ENCODE measurements at places on chromosomes 2 and 18.

DNA sequence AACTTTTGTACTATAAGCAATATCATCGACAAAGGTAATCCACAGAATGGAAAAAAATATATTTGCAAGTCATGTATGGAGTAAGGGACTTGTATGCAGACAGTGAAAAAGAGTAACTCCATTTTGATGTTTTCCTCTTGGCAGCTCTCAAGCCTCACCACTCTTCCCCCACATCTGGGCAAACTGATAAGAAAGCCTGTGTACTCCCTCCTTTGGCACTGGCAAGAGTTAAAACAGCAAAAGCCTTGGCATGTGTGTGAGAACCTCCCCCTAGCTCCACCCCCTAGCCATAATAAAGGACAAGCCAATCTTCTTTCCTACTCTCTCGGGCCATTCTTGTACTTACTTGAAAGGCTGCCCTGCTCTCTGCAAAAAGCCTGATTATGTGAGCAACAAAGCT is 335.2 kb downstream of the LRATD1 start:
- DNase-seq = no peak

DNA sequence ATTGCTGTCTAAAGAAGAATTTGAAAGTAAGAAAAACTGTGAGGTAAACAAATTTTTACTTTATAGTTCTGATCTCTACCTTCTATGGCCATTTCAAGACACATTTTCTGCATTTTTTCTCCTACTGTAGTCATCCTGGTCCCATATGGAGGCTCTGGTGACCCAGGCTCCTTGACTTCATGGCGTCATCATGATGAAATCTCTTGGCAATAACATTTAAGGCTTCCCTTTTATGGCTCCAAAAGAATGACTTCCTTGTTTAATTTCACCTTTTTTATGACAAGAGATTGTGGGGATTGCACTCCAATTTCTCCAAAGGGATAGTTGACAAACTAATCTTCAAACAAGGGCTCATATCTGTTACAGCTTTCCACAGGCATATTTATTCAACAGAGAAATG is 143.0 kb upstream of the SCN7A start:
- no peak for DNase-seq

DNA sequence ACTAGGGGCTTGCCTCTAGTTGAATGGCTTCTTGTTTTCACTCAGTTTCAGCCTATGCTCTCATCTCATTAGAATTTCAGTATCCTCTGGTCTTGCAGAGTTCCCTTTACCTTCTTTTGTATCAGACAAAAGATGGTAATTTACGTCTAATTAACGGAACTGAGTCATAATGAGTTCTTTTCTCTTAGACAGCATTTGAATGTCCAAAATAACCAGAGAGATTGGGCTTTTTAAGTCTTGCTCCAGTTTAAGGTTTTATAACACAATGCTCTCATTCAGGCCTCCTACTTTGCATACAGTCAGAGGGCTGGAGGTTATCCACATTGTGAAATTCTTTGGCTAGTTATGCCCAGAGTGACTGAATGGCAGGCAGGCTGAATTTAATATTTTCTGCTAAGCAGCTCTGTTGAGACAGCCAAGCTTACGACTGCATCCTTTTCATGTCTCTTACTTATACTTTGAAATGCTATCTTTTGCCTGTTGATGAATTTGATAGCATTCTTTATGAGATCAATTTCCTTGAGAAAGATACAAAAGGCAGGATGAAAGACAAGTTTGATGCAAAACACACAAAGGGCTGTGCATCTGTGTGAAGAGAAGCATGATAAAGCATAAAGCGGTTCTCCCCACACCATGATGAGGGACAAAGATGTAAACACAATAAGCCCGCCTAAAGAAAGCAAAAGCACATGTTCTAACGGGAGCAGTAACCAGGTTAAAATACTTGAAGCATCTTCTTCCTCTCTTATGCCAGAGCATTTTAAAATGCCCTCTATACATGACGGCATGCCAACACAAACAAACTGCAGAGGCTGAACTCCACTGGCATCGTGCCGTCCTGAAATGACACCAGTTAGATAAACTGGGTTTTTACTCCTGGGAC is 90.0 kb downstream of the CDH2 start:
- no peak for DNase-seq

DNA sequence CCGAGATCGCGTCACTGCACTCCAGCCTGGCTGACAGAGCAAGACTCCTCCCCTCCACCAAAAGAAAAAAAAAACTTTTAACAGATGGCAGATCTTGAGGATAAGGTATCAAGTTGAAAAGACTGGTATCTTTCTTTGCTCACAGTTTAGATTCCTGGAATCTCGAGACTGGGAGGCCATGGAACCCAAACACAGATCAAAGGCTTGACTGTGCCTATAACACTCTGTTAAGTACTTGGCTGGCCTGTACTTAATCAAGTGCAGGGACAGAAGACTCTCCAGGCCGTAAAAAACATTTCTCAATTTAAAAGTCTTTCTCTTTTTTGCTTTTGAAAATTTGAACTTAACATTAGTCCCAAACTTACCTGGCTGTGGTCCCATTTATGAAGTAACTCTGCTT is 107.1 kb upstream of the ZNF516 start:
- no peak for DNase-seq

- DNase-seq = no peak
These were observed 13.0 kb downstream of the YPEL5 start for GRCh38 chr2:30159766-30160165.

- DNase-seq = no peak
These were observed 1079.8 kb upstream of the ZEB2 start for GRCh38 chr2:145599756-145600155.

DNA sequence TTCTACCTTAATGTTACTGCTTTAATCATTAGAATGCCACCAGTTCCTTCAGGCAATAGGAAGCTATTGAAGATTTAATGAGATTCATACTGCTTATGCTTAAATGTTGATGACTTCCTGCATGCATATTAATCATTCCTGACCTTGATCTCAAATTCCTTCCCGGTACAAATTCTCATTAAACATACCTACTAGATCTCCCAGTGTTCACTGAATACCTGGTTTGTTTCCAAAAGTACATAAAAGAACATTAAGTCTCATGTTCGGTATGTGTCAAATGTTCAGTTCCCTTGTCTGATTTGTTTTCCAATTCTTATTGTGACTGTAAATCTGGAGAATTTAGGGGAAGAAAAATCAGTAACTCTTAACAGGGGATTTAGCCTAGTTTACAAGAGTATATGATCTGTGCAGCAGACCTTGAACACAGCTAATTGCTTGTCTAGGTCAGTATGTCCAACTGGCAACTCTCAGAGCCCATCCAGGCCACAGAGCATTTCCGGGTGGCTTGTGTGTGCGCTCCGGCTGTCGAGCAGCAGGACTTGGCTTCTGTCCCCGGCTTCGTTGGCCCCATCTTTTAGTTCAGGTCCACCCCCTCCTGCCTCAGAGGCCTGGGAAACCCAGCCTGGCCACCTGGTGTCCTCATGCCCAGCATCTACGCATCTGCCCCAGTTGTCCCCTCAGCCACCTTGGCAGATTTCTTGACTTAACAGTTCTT is 13.1 kb downstream of the METAP1D start:
- no peak for DNase-seq

- DNase-seq = no peak
These were observed 1224.8 kb upstream of the ZEB2 start for GRCh38 chr2:145744541-145745386.

GRCh38 chr2:197934934-197935289 is 130.5 kb downstream of the PLCL1 start:
- DNase-seq = no peak

DNA sequence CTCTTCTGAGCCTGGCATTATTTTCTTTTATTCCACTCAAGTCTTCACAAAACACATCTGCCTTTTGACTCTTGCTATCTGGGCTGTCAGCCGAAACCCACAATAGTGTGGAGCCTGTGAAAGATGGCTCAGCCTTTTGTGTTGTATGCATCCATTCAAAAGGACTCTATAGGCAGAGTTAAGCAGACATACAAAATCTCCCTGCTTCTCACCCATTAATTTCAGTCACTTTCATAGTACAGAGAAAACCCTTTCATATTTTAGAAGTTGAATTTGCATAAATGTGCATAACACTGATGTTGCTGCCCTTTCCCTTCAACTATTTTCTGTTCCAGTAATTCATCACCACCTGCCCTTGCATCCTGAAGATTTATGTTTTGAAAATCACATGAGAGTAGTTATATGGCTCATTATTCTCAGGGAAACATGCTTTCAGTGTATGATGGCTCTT is 154.6 kb downstream of the EVA1A start:
- DNase-seq = no peak

- no peak for DNase-seq
These were observed 30.7 kb upstream of the ROCK2 start for GRCh38 chr2:11375025-11375688.

- DNase-seq = no peak
These were observed 224.1 kb upstream of the CCDC150 start for GRCh38 chr2:196415384-196415783.

GRCh38 chr2:117613101-117613500 is 201.4 kb upstream of the DDX18 start:
- DNase-seq = no peak

DNA sequence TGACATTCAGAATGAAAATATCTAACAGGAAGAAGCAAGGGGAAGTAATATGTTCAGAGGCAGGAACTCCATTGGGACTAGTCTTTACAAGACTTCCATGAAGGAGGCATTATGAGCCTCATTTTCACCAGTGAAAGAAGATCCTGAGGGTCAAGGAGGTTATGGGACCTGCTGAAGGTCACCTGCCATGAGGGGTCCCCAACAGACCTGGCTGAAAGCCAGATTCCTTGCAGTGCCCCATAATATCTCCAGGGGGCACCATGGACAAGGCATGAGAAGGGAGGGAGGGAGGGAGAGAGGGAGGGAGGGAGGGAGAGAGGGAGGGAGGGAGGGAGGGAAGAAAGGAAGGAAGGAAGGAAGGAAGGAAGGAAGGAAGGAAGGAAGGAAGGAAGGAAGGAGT is 27.9 kb downstream of the XDH start:
- DNase-seq = no peak

DNA sequence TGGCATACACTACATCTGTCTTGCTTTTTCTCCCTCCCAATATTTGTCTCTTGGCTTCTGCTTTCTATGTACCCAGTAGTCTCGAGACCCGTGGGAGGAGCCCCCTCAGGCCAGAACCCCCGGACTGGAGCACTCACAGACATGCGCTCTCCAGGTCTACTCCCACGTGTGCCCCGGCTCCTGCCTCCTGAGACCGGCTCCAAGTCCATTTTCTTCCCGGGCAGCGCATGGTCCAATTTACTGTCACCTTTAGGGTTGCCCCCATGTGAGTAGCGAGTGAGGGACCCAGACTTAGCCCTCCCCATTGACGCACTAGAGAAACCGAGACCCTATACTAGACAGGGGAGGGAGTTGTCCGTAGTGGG is 11.8 kb upstream of the TEX51 start:
- no peak for DNase-seq

- no peak for DNase-seq
These were observed 51.2 kb upstream of the NOSTRIN start for GRCh38 chr2:168751104-168751740.

GRCh38 chr2:224221455-224221913 is 180.4 kb downstream of the FAM124B start:
- DNase-seq = no peak

- peak; percentile 7 for DNase-seq
These were observed 12.7 kb upstream of the CDH19 start for GRCh38 chr18:66616523-66616983.

DNA sequence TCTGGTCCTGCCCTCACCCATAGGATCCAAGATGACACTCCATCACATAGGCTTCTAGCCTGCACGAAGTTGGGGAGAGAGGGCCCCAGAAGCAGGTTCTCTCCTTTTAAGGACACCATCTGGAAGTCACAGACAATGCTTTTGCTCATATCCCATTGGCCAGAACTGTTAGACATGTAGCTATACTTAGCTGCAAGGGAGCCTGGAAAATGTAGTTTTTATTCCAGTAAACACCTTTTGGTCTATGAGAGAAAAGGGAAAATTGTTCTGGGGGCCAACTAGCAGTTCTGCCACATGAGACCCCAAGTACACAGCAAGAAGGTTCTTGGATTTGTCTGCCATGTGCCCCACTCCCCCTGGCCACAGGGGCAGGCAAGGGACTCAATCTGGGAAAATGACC is 206.1 kb downstream of the ZFP36L2 start:
- DNase-seq = no peak

DNA sequence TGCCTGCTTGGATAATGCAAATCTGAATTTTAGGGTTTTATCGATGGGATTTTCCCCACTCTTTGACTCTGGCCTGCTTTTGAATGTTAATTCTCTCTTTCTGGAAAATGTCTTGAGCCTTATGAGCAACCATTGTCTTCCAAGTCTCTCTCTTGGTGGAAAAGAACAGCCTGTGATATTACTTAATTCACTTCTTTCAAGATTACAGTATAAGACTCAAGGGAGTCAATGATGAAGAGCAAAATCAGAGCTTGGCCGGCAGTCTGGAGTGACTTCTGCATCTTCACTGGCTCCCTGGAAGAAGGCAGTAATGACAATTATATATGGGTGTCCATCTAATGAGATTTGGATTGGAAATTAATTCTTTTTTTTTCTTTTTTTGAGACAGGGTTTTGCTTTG is 122.9 kb upstream of the ZEB2 start:
- no peak for DNase-seq

DNA sequence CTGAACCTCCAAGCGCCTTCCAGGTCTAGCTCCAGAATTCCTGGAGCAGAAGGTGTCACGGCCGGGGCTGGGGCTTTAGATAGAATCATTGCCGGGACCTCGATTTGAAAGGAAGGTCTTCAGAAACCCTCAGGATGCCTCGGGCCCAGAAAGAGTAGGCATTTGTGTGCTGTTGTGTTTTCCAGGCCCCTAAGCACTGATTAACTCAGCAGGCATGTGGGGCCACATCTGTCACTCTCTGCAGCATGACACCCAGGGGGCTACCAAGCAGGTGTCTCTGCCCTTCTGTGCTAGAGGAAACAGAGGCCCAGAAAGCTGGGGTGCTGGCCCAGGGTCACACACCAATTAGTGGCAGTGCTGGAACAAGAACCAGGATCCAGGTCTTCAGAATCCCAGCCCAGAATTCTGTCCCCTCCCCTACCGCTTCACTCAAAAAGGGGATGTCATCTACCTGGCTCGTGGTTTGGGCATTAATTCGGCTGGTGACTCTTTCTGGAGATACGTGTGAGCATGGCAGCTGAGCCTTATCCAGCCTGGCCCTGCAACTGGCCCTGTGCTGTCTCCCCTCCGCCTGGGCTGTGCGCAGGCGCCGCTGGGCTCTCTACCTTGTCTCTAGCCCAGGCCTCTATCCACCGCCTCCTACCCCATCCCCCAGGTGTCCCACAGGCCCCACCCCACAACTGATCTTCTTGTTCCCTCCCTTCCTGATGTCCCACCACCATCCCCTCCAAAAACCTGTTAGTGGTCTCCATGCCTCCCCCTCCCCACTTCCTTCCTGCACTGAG is 245.4 kb downstream of the ATAD2B start:
- no peak for DNase-seq

GRCh38 chr18:39521164-39521563 is 1955.6 kb upstream of the CELF4 start:
- no peak for DNase-seq

Data from NCI-H748 treated with DMSO at 0.1 percent for 48 hours (cell line).